Kidney (tissue), 22 donors: ENCODE measurements at places on chromosomes 13 and 19. TPM values are rescaled to one million over a fixed set of nuclear protein-coding genes. Genes with fewer than 3 reads are reported as not detected.

ZNF829 gene
- polyA plus RNA-seq, result 1.2 TPM

SLC8A2 gene
- not detected for polyA plus RNA-seq

NTN5 gene
- polyA plus RNA-seq, result 0.52 TPM

HSH2D gene
- 0.41 TPM for polyA plus RNA-seq

TNNT1 gene
- polyA plus RNA-seq, result not detected

ANGPTL8 gene
- polyA plus RNA-seq, result 1.3 TPM

RASIP1 gene
- 13.6 TPM for polyA plus RNA-seq

GRCh38 chr13:87128036-87128435 is 543.1 kb upstream of the SLITRK5 start:
- DNase-seq, result no peak

DNA sequence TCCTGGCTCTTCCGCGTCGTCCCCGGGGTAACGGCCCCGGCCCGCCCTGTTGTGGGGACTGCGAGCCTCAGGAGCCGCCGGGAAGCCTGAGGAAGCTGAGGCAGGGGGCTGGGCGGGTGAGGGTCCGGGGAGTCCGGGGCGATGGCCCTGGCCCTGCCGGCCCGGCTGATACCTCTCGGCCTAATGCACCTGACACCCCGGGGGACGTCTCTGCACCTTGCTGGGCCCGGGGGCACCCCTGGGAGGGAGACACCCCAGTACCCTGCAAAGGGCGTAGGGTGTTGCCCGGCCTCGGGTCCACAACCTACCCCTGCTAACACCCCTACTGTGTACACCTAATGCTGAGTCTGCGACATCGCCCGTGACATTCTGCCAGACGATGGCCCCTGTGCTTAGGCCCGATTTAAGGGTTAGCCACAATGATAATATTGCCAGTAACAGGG is 410 bp downstream of the PIN1 start:
- no peak for DNase-seq

- DNase-seq, result no peak
These were observed 13.2 kb downstream of the PRR36 start for GRCh38 chr19:7860714-7861618.

DNA sequence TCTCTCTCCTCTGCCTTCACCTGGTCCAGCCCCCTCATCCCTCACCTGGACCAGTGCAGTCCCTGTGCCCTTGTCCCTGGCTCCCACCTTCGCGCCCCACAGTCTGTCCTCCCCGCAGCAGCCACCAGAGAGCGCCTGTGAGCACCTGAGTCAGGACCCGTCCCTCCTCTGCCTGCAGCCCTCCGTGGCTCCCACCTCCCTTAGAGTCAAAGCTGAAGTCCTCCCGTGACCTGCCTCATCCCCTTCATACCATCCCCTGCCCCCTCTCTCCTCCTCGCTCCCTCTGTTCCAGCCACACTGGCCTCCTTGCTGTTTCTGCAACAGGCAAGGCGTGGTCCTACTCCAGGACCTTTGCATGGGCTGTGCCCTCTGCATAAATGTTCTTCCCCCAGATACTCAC is 10.3 kb downstream of the CELF5 start:
- no peak for DNase-seq

DNA sequence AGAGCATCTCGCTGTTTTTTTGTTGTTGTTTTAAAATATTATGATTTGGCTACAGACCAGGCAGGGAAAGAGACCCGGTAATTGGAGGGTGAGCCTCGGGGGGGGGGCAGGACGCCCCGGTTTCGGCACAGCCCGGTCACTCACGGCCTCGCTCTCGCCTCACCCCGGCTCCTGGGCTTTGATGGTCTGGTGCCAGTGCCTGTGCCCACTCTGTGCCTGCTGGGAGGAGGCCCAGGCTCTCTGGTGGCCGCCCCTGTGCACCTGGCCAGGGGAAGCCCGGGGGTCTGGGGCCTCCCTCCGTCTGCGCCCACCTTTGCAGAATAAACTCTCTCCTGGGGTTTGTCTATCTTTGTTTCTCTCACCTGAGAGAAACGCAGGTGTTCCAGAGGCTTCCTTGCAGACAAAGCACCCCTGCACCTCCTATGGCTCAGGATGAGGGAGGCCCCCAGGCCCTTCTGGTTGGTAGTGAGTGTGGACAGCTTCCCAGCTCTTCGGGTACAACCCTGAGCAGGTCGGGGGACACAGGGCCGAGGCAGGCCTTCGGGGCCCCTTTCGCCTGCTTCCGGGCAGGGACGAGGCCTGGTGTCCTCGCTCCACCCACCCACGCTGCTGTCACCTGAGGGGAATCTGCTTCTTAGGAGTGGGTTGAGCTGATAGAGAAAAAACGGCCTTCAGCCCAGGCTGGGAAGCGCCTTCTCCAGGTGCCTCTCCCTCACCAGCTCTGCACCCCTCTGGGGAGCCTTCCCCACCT is 183.3 kb downstream of the KDM4B start:
- DNase-seq, result no peak

DNA sequence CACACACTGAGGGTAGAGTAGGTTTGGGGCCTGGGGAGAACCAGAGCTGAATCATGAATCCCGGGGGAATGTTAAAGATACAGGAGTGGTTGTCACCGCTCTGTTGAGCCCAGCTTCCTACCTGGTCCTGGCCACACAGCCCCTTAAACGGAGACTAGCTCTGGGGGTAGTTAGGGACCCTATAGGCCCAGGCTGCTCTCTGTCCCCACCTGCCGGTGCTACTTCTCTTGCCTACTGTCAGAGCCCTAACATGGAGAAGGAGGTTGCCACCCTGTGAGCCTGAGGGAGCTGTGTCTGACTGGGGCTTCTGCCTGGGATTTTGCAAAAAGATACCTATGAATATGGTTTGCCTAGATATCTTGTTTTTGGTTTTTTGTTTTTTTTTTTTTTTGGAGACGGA is 36.6 kb upstream of the ZNF429 start:
- DNase-seq, result no peak

DNA sequence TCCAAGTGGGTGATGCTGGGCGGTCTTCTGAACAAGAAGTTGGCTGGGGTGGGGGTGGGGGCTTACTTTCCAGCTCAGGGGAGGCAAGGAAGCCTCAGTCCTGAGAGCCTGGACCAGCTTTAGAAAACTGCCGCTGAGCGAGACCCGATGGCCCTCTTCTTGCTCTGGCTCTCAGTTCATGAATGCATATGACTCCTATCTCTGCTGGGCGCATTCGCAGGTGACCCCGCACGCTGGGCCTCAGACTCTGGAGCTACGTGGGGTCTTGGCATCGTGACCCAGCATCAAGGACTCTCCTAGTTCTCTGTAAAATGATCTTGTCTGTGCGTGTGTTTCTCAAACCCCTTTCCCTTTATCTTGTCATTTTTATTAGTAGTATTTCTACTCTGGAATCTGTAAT is 19.7 kb downstream of the PRAM1 start:
- no peak for DNase-seq

DNA sequence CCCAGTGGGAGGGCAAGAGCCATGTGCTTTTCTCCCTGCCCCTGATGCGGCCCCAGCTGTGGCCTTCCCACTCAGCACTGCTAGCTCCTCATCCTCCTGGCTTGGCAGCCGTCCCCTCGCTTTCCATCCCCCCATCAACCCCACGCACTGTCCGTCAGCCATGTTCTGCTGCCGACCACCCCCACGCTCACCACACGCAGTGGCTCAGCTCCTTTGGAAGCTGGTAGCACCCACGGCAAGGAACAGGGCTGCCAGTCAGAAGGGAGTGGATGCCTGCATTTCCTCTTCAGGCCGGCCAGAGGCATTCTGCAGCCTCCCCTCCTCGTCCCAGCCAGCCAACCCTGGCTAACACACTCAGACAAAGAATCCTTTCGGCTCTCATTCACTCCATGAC is 6.3 kb downstream of the CALM3 start:
- peak; percentile 63 for DNase-seq

GRCh38 chr13:99471221-99472121 is 29.8 kb upstream of the TM9SF2 start:
- no peak for DNase-seq

GRCh38 chr13:28031896-28032288 is 43.4 kb upstream of the URAD start:
- DNase-seq, result no peak

DNA sequence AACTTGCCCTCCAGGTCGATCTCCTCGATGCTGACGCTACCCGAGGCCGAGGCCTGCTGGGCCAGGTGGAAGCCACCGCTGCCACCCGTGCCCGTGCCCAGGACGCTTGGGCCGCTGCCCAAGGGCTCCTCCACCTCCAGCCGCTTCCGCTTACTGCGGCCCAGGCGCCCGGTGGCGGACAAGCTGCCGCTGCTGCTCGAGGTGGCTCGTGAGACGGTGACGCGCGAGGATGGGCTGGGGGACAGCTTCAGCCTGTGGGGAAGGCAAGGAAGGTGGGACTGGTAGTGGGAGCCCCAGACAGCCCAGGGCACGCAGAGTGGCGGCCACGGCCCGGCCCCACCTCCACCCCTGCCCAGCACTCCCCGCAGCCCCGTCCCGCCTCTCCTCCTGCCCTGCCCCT is 6.5 kb upstream of the TIMM13 start:
- no peak for DNase-seq

DNA sequence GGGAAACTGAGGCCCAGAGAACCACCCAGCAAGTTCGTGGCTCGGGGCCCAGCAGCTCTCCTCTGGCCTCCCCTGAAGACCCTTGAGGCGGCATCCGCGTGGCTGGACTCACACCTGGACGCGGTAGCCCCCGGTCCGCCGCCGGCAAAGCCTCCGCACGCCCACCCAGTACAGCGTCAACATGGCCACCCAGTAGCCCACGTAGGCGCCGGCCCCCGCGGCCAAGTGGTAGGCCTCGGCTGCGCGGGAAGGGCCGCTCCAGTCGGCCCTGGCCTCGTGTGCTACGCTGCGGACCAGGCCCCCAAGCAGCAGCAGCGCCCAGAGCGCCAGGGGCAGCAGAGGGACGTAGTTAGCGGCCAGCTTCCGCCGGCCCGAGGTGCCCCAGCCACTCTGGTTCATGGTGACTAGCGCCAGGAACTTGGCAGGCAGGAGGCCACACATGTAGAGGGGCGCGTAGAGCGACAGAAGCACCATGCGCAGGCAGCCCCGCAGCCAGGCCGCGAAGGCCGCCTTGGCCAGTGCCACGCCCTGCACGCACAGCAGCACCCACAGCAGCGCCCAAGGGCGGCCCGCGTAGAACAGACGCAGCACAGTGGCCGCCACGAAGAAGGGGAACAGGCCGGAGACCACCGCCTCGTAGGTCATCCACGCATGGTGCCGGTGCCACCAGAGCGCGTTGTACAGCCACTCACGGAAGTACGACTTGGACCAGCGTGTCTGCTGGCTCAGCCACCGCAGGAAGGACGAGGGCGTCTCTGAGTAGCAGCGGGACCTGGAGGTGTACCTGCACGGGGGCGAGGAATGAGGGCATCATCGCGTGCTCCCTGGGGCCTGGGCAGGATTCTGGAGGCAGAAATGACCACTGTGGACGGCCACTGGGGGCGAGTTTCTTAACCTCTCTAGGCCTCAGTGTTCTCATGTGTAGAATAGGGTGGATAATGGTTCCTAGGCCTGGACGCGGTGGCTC is 10.2 kb downstream of the HAS1 start:
- DNase-seq, result no peak

GRCh38 chr19:1057176-1057855 is 9.7 kb upstream of the ARHGAP45 start:
- no peak for DNase-seq

DNA sequence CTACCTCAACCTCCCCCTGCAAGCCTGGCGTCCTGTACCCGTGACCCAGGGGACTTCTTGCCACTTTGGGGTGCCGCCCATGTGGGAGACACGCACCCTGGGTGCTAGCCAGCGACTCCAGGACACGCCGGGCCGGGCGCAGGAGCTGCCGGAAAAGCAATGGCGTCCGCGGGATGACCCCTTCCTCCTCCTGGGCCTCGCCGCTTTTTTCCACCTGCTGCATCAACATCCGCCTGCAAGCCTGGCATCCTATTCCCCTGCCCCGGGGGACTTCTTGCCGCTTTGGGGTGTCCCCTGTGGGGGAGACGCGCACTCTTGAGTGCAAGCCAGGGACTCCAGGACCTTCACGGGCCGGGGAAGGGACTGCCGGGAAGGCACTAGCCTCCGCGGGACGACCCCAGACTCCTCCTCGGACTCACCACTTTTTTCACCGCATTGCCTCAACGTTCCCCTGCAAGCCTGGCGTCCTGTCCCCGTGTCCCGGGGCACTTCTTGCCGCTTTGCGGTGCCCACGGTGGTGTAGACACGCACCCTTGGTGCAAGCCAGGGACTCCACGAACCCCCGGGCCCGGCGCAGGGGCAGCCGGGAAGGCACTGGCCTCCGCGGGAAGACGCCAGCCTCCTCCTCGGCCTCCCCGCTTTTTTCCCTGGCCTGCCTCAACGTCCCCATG is 237.8 kb downstream of the TUBA3C start:
- DNase-seq, result no peak

GRCh38 chr19:46176116-46176860 is 28.2 kb downstream of the IGFL2 start:
- no peak for DNase-seq

GRCh38 chr13:27293873-27294515 is 23.4 kb downstream of the RASL11A start:
- DNase-seq, result no peak

GRCh38 chr13:51152701-51153100 is 41.6 kb upstream of the C13orf42 start:
- no peak for DNase-seq

- DNase-seq, result no peak
These were observed 1.3 kb downstream of the FBXW9 start for GRCh38 chr19:12695096-12695495.

- DNase-seq, result peak; percentile 48
These were observed 753 bp downstream of the ZNF235 start for GRCh38 chr19:44303976-44304568.

- no peak for DNase-seq
These were observed 230.7 kb downstream of the NDFIP2 start for GRCh38 chr13:79711631-79712030.

DNA sequence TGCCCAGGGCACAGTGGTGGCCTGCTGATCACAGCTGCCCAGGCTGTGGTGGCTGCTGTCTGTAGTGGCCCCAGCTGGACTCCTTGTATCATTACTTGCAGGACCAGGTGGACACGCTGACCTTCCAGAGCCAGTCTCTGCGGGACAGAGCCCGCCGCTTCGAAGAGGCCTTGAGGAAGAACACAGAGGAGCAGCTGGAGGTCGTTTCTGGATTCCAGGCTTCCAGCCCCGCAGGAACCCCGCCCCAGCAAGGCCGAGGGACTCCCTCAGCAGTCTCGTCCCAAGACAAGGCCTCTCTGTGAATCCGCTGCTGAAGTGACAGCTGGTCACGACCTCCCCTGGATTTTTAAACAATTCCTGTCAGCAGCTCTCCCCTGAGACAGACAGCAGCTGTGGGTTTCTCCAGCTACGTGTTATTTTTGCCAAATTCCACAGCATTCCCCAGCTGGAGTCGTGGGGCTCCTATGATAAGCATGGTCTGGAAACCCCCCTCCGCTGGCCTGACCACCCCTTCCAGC is 98.3 kb downstream of the SLC7A1 start:
- peak; percentile 81 for DNase-seq
